Stimulated activated CD4-positive, alpha-beta T cell treated with anti-CD3 and anti-CD28 coated beads, Interleukin-2, amount 100 ng/mL, for 48 hours (primary cell): ENCODE measurements at places on chromosomes 1 and 21.

GRCh38 chr1:111436726-111437125, 9.2 kb upstream of the OVGP1 start:
- no peak for DNase-seq

DNA sequence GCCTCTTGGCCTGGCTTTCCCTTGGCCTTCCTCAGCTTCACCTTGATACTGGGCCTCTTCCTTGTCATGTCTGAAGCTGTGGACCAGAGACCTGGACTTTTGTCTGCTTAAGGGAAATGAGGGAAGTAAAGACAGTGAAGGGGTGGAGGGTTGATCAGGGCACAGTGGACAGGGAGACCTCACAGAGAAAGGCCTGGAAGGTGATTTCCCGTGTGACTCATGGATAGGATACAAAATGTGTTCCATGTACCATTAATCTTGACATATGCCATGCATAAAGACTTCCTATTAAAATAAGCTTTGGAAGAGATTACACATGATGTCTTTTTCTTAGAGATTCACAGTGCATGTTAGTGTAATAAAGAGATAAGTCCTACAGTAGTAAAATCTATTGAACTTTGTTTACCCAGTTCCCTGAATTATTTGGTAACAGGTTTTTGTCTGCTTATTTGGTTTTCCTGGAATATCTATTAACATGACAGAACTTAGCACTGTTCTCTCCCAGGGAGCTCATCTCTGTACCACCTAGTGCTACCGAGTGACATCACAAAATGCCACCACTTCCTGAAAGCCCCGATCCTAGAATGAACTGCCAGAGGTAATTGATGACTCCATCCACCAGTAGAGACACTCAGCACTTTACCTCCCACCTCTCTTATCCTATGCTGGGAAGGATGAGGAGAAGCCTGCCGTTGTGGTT, 22.2 kb downstream of the UBE2T start:
- DNase-seq: no peak

DNA sequence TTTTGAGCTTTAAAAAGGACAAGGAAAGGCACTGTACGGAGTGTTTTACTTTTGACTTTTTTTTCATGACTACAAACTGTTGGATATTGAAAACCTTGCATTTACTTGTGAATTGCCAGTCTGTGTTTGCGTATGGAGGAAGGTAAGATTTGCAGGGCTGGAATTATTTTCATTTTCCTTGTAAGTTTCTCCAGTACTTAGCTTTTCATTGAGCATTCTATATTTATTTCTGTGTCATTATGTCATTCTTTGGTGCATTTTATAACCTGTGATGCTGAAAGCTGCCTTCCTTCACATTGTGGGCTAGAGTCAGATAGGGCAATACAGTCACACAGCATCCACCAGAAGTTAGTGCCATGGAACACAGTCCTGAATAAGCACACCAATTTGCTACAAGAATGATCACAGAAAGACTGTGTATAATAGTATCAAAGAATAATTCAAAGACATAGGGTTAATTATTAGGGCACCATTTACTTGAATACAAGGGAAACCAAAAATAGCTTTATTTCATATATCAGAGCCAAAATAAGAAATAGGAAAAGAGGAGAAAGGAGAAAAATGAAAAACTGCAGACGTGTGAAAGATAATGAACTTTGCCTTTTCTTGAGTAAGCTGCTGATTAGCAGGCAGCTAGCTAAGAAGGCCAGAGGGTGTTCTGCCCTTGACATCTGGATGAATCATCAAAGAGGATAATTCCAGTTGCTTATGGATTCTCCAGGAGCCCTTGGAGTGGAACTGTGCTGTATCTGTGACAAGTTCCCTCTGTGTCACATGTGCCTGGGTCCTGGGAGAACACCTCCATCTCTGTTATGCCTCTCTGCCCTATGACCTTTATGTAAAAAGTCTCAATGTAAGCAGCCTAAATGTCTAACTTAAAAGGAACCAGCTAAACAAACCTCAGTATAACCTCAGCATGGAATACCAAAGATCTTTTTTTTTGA, 8.0 kb upstream of the FAM20B start:
- DNase-seq: no peak

DNA sequence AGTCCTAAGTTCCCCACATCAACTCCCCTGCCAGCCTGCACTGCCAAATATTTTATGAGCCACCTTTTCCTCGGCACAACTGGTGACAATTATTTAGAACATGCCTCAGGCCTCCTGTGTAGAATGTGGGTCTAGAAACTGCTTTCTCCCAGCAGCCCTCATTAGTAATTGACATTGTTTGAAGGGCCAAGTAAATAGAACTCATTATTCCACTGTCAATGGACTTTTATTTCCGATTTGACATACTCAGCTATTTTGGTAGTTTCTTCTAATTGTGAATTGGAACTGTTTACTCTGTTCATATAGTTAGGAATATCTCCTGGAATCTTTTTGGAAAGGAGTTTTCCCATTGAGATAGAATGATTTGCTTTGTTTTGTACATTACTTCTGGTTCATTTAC, 168.8 kb upstream of the L1TD1 start:
- DNase-seq: no peak

- DNase-seq: no peak
These were observed 56.9 kb upstream of the MAP1LC3C start for GRCh38 chr1:242055749-242056320.

DNA sequence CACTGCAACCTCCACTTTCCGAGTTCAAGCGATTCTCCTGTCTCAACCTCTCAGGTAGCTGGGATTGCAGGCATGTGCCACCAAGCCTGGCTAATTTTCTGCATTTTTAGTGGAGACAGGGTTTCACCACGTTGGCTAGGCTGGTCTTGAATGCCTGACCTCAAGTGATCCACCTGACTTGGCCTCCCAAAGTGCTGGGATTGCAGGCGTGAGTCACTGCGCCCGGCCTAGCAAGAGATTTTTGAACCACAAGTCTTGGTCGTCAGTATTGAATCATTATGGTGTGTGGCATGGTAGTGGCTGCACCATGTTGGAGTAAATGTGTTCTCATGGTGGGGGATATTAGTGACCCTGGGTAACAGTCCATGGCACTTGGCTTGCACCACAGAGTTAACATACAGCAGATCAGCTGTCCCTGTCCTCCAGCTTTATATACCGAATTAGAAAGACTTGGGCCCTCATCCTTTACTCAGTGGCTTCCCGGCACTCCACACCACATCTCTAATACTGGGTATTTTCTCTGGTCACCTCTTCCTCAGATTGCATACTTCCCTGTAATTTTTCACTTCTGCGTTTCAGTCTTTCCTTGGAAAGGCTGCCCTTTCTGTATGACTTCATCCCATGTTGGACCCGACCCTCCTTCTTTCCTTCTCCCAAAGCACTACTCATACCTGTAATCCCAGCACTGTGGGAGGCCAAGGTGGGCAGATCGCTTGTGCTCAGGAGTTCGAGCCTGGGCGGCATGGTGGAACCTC, 25.1 kb downstream of the AK4 start:
- DNase-seq: no peak

DNA sequence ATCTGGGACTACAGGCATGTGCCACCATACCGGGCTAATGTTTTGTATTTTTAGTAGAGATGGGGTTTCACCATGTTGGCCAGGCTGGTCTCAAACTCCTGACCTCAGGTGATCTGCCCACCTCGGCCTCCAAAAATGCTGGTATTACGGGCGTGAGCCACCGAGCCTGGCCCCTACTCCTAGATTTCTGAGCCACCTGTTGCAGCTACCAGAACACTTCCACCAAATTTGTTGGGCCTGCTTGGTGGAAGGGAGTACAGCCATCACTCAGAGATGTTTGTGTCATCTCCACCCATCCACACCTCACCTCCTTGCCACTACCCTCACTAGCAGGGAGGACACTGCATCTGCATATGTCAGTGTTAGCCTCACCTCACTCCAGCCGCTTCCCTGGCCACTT, 5.5 kb downstream of the RIMKLA start:
- no peak for DNase-seq

DNA sequence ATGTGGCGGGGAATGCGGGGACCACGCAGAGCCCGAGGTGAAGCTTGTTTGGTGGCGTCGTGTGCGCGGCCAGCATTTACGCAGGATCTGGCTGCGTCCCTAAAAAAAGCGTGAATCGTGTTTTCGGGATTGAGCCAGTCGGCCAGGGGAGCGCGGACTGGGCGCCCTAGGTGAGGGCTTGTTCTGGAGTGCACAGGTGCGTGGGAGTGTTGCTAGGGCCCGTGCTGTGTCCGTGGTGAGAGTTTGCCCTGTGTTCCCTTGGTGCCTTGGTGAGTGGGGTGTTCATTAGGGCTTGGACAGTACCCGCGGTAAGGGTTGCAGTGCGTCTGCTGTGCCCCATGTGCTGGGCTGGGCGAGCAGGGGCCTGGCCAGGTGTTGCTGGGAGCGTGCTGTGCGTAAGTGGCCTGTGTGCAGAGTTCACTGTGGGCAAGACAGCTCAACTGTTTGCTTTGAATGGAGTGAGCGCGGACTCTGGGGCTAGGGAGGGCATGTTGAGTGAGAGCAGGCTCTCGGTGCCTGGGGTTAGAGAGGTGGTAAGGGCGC, 673 bp downstream of the CD46 start:
- DNase-seq: peak; percentile 12

GRCh38 chr1:25128121-25128621, 104.1 kb downstream of the SYF2 start:
- DNase-seq: no peak

GRCh38 chr1:95850165-95850649, 616.2 kb downstream of the RWDD3 start:
- no peak for DNase-seq

- DNase-seq: no peak
These were observed 11.5 kb downstream of the AK2 start for GRCh38 chr1:33025180-33025569.

GRCh38 chr1:18932879-18933278, 23.6 kb downstream of the IFFO2 start:
- no peak for DNase-seq
